ENCODE measurements at places on chromosomes 1 and 21.

DNA sequence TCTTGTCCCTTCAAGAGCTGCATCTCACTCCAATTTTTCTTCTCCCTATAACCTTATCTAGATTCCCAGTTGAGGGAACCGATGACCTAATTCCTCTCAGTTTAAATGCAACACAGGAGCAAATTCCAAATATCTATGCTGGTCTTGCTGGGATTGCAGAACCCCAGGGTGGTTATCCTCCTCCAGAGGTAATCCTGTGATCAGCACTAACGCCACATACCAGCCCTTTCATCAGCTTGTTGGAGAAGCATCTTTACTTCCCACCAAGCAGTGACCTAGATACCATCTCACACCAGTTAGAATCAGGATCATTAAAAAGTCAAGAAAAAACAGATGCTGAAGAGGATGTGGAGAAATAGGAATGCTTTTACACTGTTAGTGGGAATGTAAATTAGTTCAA, 52.4 kb downstream of the SAMSN1 start:
- no peak for DNase-seq

DNA sequence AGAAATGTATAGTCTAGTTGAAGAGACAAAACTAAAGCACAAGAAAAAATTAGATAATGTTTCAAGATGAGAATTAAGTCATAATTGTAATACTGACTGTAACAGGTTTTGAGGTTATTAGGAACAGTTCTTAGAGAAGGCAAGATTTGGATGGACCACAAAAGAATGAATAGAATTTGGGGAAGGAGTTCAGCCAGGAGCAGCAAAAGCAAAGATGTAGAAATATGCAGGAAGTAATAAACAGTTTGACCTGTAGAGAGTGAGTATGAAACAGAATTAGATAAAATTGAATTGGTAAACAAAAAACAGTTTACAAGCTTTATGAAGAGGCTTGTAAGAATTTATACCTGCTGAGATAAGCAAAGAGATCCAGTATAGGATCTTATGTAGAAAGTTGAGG, 16.3 kb downstream of the VPS45 start:
- DNase-seq = peak; percentile 8

- DNase-seq = no peak
Observed at GRCh38 chr1:27438621-27439061, 46.2 kb downstream of the GPR3 start.

DNA sequence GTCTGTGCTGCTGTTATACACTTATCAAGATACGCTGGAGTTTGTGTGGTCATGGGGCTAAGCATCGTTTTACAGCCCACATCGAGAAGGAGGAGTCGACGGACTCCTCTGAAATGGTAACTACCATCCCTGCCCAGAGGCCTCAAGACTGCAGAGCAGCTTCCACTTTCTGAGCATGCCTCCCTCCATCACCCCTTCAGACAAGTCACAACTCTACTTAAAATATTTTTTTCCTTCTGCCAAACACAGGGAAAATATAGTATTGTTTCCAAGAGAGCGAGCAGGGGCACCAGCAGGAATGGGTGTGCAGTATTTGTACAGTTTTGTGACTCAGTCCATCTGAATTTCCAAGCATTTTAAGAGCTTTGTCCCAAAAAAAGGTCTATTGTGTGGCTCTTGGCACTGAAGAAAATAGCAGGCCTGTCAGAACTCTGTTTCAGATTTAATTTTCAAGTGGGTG, 14.1 kb downstream of the EVA1C start:
- DNase-seq = peak; percentile 74

DNA sequence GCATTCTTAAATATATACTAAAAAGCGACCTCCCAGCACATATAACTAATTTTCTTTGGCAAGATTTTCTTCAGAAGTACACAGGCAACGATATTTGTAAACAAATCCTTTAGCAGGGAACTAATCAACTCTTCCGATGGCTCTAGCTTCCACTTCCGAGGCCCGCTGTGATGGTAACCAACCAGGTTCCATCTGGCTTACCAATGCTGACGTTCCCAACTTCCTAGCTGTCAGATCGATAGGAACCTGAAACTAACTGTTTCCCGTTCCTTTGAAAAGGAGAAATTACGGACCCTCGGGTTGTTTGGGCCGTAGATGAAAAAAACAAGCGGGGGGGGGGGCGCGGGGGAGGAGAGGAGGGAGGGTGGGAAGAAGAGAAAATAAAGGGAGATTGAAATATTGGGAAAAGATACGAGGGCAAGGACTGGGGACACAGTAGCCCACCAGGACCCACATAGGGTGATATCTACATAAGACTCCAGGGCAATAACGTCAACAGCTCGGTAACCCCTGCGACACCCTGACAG, 513 bp downstream of the GTF2B start:
- peak; percentile 37 for DNase-seq

- no peak for DNase-seq
Observed at GRCh38 chr1:180524915-180525714, 22.7 kb upstream of the ACBD6 start.

DNA sequence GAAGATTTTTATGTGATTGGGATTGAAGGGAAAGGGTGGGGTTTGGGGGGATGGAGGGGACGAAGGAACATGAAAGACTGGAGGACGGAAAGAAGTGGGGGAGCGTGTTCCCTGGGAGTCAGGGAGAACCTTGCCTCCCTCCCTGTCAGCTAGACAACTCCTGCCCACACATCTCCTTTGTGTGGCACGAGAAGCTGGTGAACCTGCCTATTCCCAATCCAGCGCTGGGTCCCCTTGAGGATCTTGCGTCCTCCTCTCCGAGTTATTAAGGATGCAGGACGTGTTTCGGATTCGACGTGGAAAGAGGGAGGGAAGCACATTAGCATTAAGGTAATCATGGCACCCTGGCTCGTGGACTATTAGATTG, 1.4 kb downstream of the LRRC7 start:
- no peak for DNase-seq

GRCh38 chr1:52037909-52038308, 4.3 kb upstream of the KTI12 start:
- DNase-seq = no peak

DNA sequence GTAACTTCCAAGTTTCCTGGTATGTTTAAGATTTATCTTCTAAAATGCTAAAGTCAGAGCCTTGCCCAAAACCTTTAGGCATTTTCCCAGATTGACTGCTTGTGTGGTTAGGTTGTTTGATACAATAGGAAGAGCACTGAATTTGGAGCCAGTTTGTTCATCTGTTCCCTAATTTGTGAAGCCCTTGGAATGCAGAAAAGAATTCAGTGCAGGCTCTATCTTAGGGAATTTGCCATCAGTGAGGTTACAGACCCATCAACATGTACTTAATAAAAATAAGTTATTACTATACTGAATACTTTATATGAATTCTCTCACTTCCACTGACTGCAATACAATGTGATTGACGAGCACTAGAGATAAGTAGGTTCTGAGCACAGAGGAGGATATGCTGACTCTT, 120.2 kb downstream of the PIK3R3 start:
- no peak for DNase-seq

- DNase-seq = no peak
Observed at GRCh38 chr1:150002217-150002616, 8.3 kb downstream of the OTUD7B start.

GRCh38 chr1:154405747-154406571, 816 bp downstream of the IL6R start:
- DNase-seq = peak; percentile 70

DNA sequence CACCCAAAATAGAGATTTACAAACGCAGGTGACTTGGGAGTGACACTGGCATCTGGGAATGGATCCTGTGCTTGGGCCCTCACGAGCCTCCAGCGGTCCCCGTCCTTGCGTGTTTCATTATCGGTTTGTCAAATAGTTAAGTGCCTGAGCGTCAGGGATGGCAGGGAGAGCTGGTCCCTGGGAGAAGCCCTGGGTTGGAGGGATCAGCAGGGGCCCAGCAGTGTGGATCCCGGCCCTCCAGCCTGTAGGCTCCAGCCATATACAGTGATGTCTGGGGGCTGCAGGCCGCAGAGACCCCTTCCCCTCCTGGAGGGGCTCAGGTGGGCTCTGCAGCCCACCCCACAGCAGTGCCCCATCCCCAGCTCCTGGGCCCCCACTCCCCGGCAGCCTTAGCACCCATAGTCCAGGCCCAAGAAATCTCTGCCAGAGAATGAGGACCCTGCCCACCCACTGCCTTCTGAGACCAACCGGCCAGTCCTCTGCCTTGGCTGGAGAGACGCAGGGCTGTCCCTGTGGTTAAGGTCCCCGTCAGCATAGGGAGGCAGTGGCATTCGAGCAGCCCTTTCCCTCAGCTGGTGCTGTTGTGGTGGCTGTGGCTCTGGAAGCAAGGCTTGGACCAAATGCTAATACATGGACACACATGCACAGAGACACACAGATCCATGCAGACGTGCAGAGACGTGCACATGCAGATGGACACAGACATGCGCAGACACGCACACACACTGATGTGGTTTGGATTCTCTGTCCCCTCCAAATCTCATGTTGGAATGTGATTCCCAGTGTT, 2.4 kb upstream of the SLC19A1 start:
- DNase-seq = no peak

DNA sequence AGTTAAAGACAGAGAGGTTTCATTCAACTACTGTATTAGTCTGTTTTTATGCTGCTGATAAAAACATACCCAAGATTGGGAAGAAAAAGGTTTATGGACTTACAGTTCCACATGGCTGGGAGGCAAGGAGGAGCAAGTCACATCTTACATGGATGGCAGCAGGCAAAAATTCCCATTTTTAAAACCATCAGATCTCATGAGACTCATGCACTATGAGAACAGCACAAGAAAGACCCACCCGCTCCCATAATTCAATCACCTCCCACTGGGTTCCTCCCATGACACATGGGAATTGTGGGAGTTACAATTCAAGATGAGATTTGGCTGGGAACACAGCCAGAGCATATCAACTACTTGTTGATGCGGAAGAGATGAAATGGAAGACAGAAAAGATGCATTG, 9.2 kb downstream of the GPR161 start:
- no peak for DNase-seq

DNA sequence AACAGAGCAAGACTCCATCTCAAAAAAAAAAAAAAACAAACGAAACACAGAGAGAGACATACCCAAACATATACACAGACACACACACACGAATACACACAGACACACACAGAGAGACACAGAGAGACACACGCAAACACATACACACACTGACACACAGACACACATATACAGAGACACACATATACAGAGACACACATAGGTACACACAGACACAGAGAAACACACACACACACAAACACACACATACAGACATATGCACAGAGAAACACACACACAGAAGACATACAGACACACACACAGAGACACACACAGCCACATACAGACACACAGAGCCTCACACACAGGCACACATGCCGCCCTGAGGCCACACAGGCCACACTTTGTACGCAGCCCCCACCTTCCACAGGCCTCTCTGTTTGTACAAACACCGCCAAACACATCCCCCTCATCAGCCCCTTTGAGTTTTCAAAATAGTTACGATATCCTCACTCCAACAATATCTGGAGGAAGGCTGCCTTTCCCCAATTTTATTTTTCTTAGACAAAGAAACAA, 57.5 kb upstream of the ABCG1 start:
- no peak for DNase-seq

DNA sequence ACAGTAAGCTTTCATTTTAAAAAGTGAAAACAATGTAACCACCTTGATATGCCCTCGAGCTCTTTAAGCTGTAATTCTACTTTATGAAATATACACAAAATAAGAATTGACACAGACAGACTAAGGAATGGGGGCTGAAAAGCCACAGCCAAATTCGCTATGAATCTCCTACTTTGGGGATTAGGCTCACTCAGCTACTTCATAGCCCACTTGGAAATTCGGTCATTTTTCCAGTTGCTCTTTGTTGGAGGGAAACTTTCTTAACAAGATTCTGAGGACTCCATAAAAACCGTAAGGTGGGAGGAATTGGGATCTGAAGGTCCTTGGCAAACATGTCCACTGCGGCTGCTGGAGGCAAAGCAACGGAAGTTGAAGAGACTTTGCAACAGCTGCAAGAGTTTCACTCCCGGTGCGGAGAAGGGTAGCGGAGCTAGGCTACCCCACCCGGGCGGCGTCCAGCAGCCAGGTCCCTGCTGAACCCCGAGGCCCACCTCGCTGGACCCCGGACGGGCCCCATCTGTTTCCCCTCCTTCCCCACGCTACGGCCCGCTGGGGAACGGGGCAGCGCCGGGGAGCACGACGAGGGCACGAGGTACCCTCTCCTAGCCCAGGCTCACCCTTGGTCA, 634 bp downstream of the MYCBP start:
- peak; percentile 39 for DNase-seq

GRCh38 chr21:35044770-35045541, 4.1 kb downstream of the RUNX1 start:
- DNase-seq = no peak

DNA sequence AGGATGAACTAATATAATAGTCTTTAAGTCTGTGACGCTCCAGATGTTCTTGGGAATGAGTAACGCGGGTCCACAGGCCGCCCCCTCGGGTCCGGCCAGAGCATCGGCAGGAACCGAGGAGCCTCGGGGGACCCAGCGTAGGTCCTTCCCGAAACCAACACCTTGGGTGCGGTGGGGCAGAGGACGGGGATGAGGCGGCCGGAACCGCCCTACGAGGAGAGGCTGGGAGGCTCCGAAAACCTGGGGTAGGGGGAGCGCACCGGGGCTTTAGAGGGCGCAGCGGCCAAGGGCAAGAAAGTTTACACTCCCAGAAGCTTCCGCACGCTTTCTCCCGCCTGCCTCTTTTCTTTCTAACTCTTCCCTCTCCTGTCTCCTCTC, 7.1 kb downstream of the DMRTA2 start:
- DNase-seq = no peak
